ENCODE measurements at places on chromosomes 13 and 19. TPM values are rescaled to one million over a fixed set of nuclear protein-coding genes. Genes with fewer than 3 reads are reported as not detected.

- no peak for DNase-seq
These were observed 143.9 kb downstream of the KATNAL1 start for GRCh38 chr13:30163441-30163840.

- DNase-seq: peak; percentile 66
These were observed 1.5 kb upstream of the CGB5 start for GRCh38 chr19:49042177-49042576.

The F7 gene
- total RNA-seq: not detected

The ZNF431 gene
- total RNA-seq: 9.0 TPM

DNA sequence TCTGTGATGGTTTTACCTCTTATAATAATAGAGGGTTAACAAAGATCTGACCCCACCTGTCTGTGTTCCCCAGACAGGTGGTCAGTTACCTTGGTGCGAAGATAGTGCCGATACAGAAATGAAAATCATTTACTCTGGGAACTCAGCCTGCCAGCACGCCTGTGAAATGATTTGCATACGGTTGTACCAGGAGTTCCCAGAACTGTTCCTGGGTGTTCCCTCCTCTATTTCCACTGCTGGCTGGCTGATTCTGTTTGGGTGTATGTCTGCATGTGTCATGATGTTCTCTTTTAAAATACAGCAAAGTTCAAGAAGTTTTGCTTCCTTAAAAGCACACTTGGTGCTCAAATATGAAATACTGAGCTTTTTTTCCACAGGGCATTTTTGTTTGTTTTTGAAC is 527.1 kb downstream of the FGF9 start:
- no peak for DNase-seq

DNA sequence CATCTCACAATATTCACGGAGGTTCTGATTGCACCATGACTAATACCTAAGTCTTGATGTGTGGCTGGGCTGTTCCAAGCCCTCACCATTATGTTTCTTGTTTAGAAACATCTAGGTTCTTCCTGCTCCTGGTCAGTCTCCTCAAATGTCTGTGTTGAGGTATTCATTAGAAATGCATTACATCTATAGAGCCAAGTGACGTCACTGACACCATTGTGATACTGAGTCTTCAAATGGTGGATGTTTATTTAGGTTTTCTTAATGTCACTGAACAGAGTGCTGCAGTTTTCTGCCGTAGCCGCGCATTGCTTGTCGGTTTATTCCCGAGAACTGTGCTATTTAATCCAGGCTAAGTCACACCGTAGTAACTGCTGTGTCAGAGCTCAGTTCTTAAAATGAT is 142.4 kb upstream of the SPACA7 start:
- no peak for DNase-seq

DNA sequence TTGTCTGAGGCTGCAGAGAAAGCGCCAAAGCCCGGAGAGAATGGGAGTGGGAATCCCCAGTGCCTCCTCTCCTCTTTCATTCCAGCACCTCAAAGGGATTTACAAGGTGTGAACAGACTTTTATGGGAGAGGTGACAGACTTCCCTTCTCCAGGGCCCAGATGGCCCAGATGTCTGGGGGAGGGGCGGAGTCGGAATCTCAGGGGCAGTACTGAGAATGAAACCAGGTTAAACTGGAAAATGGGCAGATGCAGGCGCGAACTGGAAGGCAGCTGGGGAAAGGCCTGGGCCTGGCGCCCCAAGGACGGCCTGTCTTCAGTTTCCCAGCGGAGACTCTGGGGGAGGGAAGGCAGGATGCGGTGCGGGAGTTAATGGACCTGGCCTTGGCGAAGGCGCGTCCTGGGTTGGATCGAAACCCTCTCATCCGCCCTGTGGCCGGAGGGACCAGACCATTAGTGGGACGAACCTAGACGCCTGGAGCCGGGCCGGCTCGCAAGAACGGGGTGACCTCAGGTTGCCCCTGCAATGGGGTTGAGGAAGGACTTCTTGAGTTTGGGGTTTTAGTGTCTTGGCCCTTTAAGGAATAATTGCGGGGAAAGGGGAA is 592 bp upstream of the TRIP10 start:
- DNase-seq: no peak

DNA sequence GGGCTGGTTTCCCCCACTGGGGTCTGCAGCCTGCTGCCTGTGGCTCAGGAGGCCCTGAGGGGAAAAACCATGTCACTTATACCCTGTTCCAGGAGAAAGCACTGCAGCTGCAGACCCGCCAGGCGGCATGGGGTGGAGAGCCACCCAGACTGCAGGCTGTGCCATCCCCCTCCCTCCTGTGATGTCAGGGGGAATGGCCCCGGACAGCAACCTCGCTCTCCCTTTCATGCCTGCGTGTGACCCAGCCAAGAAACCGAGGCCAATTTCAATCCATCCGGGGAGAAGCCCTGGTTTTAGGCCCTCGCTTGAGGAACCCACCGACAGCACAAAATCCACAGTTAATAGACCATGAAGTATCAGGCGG is 37.2 kb upstream of the MATK start:
- DNase-seq: no peak

GRCh38 chr19:6712692-6713670 is 7.5 kb downstream of the C3 start:
- DNase-seq: no peak

DNA sequence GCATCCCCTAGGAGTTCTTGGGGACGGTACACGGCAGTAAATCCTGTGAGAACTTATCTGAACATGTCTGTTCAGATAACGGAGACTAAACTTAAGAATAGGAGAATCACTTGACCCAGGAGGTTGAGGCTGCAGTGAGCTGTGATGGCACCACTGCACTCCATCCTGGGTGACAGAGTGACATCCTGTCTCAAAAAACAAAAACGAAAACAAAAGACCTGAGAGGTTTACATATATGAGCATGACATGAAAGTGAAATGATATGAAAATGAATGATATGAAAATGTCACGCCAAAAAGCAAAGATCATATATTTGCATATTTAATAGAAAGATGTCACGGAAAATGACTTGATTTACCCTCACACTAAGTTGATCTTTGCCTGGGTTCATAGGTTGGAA is 5.8 kb downstream of the ZNF175 start:
- no peak for DNase-seq

The SPIB gene
- not detected for total RNA-seq

GRCh38 chr19:49145573-49146407 is 9.4 kb downstream of the HRC start:
- DNase-seq: no peak

The CGB5 gene
- 0.26 TPM for total RNA-seq

The SPACA4 gene
- under 0.01 TPM for total RNA-seq

DNA sequence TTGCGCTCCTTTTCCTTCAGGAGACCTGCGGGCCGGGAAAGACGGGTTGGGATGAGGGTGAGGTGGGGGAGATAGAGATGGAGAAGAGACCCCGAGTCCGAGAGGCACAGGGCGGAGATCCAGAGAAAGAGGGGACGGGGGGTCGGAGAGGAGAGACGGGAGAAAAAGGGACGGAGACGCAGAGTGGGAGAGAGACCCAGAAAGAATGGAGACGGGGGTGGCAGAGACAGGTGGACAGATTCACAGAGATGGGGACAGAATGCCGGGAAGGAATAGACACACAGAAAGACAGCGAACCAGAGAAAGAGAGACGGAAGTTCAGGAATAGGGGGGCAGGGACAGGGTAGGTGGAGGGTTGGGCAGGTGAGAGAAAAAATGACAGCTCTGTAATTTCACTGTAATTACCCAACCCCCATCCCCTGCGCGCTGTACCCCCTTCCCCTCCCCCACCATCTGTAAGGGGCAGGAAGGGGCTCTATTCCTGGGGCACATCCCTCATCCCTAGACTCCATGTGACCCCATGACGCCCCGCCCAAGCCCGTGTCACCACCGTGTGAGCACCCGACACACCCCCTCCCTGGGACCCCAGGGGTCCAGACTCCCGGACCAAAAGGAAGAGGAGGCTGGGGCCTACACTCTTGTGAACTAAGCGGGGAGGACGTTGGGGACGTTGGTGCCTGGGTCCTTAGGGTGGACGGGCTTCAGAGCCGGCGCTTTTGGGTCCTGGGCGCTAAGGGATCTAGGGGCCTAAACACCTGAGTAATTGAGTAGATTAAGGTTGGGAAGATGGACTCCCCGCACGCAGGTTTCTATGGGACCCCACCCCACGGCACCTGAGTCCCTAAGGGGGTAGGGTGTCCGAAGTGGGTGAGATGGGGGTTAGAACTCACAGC is 967 bp downstream of the DBP start:
- no peak for DNase-seq

- peak; percentile 63 for DNase-seq
These were observed 27.4 kb downstream of the EFNA2 start for GRCh38 chr19:1312767-1313694.

GRCh38 chr13:110680852-110681251 is 25.1 kb downstream of the CARS2 start:
- no peak for DNase-seq

DNA sequence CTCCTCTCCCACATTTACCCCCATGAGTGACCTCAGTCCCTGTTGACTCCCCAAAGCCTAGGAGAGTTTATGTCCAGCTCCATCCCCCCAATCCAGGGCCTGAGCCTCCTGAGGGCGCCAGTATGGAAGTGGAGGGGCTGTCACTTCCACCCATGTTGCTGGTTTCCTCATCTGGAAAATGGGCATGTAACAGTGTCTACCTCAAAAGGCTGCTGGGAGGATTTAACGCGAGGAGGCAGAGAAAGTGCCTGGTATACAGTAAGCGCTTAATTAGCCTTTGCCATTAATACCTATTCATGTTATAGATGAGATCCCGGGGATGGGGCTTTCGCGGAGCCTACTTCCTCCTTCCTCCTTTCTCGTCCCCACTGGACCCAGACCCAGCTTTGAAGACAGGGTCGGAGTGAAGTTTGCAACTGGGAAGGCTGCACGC is 476 bp downstream of the TYK2 start:
- DNase-seq: no peak

The SEMA6B gene
- under 0.01 TPM for total RNA-seq

The ZNF846 gene
- 3.7 TPM for total RNA-seq

DNA sequence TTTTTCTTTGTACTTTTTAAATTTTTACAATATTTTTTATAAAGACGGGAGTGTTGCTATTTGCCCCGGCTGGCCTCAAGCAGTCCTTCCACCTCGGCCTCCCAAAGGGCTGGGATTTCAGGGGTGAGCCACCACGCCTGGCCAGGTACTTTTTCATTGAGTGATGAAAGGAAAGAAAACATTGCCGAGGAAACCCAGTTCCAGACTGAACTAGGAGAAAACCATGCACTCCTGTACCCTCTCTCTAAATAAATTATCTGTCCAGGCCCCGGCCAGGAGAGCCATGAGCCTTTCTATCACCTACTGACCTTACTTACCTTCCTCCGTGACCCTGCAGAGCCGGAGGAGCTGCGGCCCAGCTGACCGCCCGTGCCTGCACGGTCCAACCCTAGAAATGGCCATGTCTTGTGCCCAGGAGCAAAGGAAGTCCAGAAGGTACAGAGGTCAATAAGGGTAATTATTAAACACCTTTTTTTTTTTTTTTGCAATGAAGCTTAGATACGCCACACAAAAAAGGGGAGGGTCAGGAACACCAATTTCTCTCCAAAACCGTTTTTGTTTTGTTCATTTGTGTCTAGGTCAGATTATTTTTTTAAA is at the start of gene SLC7A9:
SLC7A9 (minus strand) TSS at position 399 of the 597 bp plus-strand sequence. CDS start 1,233 bp downstream, outside the sequence.
- no peak for DNase-seq

DNA sequence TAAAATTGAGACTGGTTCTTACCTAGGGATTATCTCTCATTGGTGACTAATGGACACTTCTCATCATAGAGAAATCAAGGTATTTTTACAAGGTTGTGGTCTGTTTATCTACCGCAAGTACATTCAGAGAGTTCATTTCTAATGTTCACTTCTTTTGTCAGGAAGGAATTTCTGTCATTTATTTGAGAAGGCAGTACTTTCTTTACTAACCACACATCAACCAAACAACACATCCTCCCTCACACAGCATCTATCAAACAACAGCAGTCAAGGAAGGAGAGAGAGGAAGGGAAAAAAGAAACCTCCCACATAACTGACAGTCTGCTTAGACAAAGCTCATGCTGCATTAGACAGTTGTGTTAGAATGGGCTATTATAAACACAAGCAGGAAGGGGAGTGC is 182.3 kb upstream of the KLF12 start:
- no peak for DNase-seq
